Suppressor macrophage treated with lipopolysaccharide for 4 hours (primary cell): ENCODE measurements at places on chromosomes 16 and 17.

DNA sequence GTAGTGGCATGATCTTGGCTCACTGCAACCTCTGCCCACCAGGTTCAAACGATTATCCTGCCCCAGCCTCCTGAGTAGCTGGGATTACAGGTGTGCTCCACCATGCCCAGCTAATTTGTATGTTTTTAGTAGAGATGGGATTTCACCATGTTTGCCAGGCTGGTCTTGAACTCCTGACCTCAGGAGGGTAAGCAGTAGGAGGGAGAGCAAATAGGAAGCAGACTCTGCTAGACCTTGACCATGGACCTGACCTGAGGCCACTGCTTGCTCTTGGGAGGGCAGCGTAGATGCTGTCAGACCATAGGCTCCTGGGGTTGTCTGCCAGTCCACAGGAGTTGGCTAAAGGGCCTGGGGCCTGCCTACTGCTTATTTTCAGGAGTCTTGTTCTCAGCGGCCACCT is 28.6 kb downstream of the AKAP1 start:
- DNase-seq, result no peak

DNA sequence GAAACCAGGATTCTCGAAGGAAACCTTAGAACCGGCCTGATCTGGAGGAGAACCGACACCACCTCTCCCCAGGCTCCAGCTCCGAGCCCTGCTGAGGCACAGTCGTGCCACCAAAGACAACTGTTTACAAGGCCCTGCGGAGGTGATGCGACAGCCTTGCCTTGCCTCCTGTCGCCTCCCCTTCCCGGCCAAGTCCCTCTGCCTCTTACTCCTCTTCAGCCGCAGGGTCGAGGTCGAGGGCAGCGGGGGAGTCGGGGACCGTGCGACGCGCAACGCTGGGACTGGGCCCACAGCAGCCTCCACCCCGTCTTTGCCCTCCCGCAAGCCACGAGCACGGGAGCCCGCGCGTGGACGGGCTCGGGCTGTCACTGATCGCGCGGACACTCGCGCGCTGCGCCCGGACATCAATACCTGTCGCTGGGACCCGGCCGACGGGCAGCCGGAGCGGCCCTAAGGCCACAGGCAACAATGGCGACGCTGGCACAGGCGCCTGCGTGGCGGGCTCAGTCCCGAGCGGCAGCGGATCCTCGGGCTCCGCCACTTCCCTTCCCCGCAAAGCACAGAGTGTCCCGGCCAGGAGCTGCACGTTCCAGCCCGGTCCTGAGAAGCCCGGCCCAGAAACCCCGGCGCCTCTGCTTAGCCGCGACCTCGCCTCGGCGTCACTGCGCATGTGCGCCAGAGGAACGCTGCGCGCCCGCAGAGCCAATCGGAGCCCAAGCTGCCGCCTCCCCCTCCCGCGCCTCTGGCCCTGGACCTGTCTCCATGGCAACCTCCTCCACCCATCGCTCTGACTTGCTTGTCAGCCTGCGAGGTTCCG is at the start of gene ZNF287:
Gene ZNF287 (minus strand): TSS at position 664 of the 817 bp plus-strand sequence. CDS start 1,473 bp downstream, outside the sequence.
- peak; percentile 88 for DNase-seq

GRCh38 chr17:79791735-79792161 is 5.1 kb downstream of the CBX8 start:
- no peak for DNase-seq

DNA sequence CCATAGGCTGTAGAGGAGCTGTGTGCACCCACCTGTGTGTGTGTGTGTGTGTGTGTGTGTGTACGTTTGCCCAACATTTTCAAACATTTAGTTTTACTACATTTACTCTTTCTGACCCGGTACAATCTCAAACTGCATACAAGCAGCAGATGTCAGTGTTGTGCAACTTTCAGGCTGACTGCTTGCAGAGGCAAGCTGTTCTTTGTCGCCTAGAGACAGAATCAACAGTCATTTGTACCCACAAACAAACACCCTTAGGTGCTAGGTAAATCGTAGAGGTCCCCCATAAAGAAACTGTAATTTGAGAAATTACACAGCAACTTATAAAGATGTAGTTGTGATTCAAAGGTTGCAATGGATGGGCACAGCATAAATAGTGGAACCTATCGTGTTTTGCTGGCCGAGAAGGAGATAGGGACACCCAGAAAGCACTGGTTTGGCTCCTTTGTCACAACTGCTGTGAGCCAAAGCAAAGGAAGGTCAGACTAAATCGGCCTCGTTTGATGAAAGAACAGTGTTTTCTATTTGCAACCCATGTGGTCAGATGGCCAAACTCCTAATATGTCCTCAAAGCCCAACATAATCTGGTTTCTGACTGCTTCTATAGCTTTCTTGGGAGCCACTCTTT is 478.4 kb downstream of the TOX3 start:
- no peak for DNase-seq

DNA sequence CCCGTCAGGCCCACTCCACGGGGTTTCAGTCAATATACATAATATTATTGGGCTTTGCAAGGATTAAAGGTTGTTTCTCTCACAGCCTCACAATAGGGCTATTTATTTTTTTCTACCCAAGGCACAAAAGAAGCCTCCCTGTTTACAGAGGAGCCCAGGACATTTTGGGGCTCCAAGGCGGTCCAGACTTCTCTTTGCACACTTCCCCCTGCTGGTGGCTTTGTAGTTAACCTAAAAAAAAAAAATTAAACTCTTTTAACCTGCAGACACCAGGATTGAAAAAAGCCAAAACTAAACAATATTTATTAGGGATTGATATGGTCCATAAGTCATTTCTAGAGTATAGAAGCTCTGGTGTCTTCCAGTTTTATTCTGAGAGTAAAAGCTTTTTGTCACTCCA is 169.7 kb upstream of the ZFHX3 start:
- no peak for DNase-seq

- DNase-seq, result peak; percentile 92
Observed at GRCh38 chr17:44899074-44899782, at the start of gene EFTUD2. EFTUD2 (minus strand) TSS chr17:44899445; CDS start chr17:44894521, 4,924 bp downstream.

DNA sequence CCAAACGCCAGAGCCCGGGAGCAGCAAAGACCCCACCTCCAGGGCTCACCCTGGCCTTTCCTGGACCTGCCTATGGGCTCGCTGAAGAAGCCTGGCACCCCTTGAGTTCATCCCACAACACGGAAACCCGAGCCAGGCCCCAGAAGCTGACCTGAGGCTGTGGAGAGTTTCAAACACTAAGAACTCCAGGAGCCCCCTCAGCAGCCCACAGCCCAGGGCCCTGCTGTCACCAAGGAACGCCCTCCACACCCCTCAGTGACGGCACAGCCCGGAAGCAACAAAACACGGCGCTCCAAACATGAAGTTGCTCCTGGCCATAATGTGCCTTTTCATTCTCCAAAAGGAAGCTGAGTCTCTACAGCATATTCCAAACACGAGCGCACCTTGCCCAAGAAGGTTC is 9.2 kb downstream of the SLC38A10 start:
- DNase-seq, result no peak

GRCh38 chr17:2271985-2272702 is 31.4 kb downstream of the SMG6 start:
- no peak for DNase-seq

GRCh38 chr16:66902648-66903543 is 15.8 kb downstream of the CDH16 start:
- DNase-seq, result no peak

DNA sequence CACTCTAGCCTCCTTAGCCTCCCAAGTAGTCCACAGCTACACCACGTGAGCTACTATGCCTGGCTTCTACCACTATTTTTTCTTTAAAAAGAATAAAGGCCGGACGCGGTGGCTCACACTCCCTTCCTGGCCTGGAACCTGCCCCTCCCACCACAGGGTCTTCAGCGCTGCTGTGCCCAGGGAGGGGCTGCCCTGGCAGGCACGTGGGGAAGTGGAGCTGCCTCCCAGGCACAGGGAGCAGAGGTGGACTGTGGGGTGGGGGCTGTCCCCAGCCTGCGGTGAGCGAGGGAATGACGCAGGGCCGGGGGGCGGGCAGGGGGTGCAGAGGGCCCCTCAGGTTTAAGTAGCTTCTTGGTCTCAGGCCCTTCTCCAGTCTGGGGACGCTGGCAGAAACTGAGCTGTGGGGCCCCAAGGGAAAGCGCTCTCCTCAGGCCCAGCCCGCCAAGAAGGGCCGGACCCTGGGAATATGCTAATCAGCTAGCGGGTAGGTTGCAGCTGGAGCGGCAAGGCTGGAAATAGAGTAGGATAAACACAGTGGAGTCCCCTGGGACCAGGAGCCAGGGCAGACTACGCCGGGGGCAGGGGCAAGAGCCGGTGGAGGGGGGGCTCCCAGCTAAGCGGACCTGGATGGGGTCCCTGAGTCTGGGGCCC is 46.8 kb downstream of the TIMM22 start:
- DNase-seq, result no peak

DNA sequence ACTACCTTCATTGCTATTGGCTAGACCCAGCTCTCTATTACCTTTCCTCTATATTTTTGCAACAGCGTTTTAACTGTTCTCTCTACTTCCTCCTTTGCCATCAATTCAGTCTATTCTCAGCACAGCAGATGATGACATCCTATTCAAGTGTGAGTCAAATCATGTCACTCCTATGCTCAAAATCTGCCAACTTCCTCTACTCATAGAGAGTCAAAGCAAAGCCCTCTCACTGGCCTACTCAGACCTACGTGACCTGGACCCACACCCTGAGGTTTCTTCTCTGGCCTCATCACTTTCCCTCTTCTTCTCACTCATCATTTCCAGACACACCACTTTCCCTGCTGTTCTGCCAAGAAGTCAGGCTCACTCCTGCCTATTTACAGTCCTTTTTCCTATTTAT is 289.0 kb upstream of the AXIN2 start:
- peak; percentile 66 for DNase-seq

DNA sequence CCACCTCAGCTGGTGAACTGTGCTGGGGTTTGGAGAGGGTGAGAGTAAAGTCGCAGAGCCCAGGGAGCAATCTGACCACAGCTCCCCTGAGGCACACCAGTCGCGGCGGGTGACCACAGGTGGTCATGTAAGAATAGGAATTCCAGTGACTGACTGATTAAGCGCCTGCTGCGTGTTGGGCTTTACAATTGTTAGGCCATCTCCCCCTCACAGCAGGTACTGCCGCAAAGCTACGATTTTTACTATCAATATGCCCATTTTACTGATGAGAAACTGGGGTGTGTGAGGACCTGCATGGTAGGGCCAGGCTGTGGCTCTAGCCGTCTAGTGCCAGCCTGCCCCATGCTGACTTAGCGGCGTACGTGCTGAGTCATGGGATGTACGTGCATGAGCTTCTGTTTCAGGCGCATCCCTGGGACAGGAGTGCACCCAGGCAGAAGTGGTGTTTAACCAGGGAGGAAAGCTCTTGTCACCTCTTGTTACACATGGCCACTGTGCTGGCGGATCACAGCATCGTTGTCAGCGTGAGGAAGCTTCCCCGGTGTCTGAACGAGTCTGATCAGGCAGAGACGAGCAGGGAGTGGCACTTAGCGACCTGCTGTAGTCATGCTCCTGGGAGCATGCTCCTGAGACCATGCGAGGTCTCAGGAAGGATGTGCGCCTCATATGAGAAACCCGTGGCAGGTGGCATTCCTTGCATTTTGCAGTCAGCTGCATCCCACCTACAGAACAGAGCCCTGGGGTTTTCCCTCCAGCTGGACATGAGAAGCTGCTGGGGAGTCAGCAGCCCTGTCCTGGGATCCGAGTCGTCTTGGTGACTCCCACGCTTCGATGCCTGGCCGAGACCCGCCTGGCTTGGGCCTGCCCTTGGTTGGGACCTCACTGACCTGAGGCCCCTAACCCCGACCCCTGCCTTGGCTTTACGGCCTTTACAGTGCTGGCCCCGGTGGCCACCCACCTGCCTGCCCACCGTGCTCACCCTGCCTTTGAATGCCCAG is 163.7 kb upstream of the CHMP6 start:
- no peak for DNase-seq

- DNase-seq, result no peak
Observed at GRCh38 chr17:80588702-80589383, 44.2 kb downstream of the RPTOR start.

- DNase-seq, result no peak
Observed at GRCh38 chr16:11295672-11296071, 14.5 kb upstream of the PRM1 start.

DNA sequence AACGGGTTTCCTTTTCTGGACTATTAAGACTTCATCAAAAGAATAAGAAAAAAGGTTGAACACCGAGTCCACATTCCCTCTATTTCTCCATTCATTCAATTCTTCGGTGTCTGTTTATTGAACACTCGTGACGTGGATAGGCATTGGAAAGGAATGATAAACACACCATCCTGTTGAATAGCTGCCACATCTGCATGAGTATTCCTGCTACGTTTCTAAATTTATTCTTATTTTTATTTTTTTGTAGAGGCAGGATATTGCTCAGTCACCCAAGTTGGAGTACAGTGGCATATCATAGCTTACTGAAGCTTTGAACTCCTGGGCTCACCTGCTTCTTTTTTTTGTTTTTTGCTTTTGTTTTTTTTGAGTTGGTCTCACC is 80.8 kb upstream of the CIBAR2 start:
- no peak for DNase-seq

GRCh38 chr16:73145166-73145880 is 97.4 kb upstream of the ZFHX3 start:
- DNase-seq, result no peak

DNA sequence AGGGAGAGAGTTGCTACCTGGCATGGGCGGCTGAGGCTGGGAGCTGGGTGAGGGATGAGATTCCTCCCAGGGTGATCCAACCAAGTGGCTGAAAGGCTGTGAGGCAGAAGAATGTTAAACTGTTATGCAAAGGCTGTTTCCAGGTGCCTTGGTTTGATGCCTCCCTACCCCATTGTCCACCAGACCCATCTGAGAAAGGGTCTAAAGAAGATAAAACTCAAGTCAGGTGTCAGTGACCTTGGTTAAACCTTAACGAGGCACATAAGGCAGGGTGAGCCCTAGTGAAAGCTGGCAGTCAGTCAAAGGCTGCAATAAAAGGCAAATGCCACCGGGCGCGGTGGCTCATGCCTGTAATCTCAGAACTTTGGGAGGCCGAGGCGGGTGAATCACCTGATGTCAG is 23.8 kb downstream of the LDHD start:
- no peak for DNase-seq
